ENCODE measurements at places on chromosomes 13 and 19.

GRCh38 chr13:50617134-50617721 is 226.3 kb downstream of the DLEU7 start:
- DNase-seq: no peak

DNA sequence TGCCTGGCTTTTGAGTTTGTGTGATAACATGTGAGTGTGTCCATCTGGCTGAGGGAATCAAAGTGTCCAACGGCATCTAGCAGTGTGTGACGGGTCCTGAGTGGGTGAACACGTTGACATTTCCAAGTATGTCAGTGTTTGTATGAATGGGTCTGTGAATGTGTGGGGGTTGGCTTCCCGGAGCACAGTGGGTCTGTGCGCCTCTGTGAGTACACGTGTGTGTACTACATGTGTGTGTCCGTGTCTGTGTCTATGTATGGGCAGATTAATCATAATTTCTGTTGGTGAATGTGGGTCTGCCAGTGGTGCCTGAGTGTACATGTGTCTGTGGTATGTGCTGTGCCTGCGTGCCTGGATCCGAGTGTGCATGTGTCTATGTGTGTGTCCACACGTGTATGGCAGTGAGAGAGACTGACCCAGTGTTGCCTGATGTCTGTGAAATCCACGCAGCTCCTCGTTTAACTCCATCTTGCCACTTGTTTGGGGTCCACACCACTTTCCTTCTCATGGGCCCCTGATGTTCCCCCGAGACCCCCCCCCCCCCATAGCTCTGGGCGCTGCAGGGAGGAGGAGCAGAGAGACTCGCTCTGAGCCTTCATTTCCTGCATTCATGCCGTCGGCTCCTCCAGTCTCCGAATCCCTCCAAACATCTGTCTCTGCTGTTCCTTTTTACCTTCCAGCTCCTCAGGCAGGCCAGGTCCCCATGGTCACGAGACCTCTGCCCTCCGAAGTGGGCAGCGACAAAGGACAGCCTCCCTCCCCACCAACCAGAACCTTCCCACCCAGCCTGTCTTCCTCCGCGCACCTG is 5.3 kb downstream of the CCDC8 start:
- no peak for DNase-seq

- peak; percentile 44 for DNase-seq
These were observed 9.3 kb downstream of the RPS9 start for GRCh38 chr19:54209811-54210494.

DNA sequence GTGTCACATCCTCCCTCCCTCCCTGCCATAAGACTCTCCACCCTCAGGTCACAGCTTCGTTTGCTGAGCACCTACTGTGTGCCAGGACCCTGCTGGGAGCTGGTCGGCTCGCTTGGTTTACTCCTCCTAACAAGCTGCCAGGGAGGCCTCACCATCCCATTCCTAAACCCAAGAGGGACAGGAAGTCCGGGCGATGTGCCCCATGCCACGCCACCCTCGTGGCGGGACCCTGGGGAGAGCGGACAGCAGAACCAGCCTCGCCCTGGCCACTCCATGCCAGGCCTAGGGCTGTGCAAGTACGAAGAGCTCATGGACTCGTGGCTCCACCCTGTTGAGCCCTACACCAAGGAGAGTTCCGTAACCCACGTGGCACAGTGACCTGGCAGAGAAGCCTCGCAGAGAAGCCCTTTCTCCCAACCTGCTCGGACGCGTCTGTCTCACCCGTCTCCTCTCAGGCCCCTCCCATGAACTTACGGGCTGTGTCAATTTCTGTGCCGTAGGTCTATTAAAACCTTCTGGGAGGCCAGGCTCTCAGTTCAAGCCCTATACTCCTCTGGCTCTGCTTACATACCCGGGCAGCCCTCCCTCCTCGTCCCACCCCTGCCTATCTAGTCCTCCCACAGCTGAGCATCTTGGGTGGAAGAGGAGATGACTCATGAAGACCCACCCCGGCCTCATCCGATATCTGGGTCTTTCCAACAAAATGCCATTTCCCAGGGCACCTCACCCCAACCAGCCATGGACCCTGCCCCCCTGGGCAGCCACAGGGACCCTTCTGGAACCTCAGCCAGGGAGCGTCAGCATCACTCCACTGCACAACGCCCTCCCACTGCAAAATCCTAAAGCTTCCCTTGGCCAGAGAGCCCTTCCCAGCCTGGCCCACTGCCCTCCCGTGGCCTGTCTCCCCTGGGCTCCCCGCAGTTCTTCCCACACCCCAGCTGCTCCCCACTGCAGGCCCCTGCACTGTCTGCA is 2.6 kb downstream of the UBXN6 start:
- DNase-seq: no peak

- no peak for DNase-seq
These were observed 44.5 kb downstream of the SLC7A9 start for GRCh38 chr19:32824916-32825608.

DNA sequence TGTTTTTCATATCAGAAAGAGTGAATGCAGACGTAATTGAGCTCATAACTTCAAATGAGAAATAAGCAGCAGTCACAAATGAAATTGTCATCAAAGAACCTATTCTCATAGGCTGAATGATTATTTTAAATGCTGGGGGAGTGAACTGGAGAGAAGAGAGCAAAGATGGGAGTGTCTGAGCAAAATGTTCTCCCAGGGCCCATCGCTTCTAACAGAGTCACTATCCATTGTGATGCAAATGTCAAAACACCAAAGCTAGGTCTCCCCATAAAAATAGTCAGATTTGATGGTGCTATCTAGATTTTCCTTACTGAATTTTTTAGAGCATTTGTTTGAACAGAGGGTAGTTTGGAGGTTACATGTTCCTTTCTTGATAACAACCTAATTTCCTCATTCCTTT is 278.7 kb downstream of the PCDH9 start:
- DNase-seq: no peak

DNA sequence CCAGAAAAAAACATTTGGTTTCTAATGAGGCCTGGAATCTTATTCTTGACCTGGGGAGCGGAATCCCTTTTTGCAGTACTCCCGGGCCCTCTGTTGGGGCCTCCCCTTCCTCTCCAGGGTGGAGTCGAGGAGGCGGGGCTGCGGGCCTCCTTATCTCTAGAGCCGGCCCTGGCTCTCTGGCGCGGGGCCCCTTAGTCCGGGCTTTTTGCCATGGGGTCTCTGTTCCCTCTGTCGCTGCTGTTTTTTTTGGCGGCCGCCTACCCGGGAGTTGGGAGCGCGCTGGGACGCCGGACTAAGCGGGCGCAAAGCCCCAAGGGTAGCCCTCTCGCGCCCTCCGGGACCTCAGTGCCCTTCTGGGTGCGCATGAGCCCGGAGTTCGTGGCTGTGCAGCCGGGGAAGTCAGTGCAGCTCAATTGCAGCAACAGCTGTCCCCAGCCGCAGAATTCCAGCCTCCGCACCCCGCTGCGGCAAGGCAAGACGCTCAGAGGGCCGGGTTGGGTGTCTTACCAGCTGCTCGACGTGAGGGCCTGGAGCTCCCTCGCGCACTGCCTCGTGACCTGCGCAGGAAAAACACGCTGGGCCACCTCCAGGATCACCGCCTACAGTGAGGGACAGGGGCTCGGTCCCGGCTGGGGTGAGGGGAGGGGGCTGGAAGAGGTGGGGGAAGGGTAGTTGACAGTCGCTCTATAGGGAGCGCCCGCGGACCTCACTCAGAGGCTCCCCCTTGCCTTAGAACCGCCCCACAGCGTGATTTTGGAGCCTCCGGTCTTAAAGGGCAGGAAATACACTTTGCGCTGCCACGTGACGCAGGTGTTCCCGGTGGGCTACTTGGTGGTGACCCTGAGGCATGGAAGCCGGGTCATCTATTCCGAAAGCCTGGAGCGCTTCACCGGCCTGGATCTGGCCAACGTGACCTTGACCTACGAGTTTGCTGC is at the start of gene ICAM4:
Gene ICAM4 (plus strand): TSS at position 153 of the 935 bp plus-strand sequence. CDS start 58 bp downstream, at position 211.
- DNase-seq: peak; percentile 92

- DNase-seq: no peak
These were observed 130.9 kb downstream of the ZDHHC20 start for GRCh38 chr13:21328201-21328600.

GRCh38 chr19:16661480-16662034 is 618 bp downstream of the TMEM38A start:
- no peak for DNase-seq

DNA sequence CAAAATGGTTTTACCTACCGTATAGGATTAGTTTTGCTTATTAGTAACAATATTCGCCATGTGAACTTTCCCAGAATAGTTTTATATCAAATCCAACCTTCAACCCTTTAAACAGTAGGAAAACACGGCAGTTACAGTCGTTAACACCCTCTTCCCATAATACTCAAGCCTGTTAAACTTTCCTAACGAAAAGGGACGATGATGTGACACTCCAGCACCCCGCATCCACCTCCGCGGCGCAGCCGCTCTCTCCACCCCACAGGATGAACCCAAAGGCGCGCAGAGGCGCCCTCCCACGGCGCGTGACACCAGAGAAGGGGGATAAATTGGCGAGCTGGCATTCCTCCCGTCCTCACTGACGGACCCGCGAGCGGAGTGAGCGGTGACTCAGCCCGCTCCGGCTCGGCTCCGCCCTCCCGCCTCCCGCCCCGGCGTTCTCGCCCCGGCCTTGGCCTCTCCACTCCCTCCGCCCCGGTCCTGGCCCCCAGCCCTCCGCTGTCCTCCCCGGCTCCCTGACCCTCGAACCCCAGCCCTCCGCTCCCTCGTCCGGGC is 665 bp downstream of the TUBGCP3 start:
- DNase-seq: peak; percentile 68

DNA sequence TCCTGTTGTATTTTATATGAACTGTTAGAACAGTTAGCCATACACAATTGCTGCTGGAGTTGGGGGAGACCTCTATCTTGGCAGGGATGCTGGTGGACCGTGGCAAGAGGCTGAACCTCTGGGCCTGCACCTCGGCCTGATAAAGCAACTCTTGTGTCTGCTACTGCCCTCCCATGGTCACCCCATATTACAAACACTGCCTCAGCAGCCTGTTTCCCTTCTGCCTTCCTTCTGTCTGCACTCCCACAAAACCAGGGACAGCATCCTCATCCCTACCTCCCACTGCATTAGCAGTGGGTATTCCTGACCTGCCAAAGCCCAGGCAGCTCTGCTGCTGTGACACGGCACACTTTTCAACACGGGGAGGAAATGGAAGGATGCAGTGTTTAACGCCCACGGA is 456.4 kb downstream of the FGF14 start:
- DNase-seq: no peak

GRCh38 chr19:22517496-22518411 is 95.6 kb upstream of the ZNF98 start:
- no peak for DNase-seq

- no peak for DNase-seq
These were observed 1.5 kb downstream of the ARID3A start for GRCh38 chr19:927351-927779.

DNA sequence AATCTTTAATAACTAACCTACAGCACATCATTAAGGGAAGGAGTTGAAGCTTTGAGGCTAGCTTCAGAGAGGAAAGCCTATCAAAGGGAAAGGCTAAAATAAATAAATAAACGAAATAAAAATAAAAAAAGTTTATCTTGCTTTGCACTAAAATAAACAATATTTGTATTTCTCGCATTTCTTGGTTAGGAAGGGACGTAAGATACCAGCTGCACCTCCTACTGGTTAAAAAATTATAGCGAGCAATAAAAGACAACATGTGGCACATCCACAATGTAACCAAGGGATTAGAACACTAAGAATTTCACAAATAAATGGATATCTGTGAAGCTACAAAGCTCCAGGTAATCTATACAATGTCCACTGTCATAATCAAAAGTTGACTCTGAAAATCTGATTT is 194.5 kb downstream of the DACH1 start:
- DNase-seq: no peak

DNA sequence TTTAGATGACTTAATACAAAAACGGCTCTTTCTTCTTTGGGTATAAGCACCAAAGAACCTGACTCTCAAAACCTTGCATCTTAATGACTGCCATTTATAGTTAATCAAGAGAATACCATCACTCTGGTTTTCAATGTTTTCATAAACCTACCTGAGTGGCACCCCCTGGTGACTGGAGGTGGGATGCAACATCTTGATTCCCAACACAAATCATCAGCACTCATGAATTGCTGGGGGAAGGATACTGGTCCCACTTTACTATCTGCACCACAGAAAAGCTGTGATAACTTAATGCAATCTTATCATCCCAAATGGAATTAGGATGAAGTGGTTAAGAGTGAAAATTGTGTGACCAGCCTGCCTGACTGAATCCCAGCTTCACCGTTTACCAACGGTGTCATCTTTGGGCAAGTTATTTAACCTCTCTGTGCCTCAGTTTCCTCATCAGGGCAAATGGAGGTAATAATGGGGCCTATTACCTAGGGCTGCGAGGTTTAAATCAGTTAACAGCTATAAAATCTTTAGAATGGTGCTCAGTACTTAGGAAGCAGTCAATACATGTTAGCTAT is 366.4 kb downstream of the KLF12 start:
- DNase-seq: no peak

GRCh38 chr13:23377983-23378632 is 55.4 kb downstream of the SACS start:
- DNase-seq: peak; percentile 50

Measured in HL-60 (cell line).